Activated T-cell treated with anti-CD3 and anti-CD28 coated beads for 1 hour (primary cell): ENCODE measurements at places on chromosomes 1 and 21.

GRCh38 chr1:21742578-21742977, 40.4 kb downstream of the USP48 start:
- no peak for DNase-seq

DNA sequence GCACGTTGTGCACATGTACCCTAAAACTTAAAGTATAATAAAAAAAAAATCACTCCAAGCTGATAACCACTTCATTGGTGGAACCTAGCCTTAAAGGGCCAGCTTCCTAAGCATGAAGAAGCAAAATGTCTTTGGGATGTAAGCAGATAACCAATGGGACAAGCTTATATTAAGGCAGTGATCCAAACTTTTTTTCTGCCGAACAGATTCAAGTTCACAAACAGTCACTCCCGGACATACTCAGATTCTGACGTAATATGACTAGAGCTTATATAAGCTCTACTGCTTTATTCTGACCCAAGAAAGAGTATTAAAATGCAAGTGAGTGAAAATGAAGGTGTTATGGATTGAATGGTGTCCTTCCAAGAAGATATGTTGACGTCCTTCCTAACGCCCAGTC, 44.9 kb upstream of the HIVEP3 start:
- no peak for DNase-seq

- no peak for DNase-seq
These were observed 57.8 kb upstream of the RAVER2 start for GRCh38 chr1:64686828-64687724.

GRCh38 chr21:45170987-45171386, 96.6 kb downstream of the ADARB1 start:
- no peak for DNase-seq

DNA sequence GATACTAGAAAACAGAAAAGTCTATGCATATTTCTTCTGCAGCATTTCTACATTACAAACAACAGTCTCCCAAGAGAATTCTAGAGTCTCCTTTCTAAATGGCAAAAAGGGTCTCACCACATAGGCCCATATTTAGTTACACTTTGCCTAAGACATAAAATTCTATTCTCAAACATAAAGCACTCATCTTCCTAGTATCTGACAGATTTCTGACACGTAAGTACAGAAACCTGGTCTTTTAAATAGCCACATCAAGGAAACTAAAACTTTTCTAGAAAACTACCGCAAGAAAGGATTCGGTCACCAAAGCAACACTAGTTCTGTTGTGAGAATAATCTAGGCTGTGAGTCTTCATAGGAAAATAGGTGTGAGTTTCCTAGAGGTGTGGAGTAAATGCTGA, 33.6 kb upstream of the CTSK start:
- no peak for DNase-seq

- DNase-seq = no peak
These were observed 37.7 kb downstream of the JUN start for GRCh38 chr1:58746182-58746581.

DNA sequence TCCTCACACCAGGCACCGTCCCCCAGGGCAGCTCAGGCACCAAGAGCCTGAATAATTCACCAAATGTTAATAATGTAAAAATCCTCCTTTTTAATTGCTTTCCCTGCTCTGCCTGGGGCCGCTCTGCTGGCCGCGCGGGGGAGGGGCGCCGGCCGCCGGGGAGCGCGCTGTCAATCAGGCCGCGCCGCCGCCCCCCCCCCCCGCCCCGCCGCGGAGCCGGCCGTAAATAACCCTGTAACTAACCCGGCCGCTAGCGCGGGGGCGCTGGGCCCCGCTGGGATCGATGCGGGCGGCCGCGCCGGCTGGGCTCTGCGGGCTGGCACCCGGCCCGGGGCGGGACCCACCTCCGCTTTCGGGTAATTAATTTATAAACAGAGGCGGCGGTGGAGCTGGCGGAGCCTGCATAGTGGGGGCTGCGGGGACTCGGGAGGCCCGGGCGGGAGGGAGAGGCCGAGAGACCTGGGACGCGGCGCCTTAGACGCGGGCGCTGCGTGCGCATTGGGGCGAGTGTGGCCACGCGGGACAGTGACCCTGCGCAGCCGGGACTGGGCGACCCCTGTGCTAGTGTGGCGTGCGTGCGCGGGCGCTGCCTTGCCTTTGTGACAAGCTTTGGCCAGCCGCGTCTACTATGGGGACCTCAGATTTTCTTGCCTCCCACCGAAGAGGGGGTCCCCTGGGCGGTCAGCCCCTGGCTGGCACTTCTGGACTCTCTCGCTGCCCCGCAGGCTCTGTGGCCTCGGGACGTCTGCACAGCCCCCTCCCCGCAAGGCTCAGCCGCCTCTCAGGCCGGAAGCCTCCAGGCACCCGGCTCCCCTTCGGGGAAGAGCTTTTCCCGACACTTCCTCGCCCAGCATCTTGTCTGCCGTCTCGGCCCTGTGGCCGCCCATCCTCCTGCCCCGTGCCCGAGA, 16.6 kb downstream of the SAMD11 start:
- no peak for DNase-seq

DNA sequence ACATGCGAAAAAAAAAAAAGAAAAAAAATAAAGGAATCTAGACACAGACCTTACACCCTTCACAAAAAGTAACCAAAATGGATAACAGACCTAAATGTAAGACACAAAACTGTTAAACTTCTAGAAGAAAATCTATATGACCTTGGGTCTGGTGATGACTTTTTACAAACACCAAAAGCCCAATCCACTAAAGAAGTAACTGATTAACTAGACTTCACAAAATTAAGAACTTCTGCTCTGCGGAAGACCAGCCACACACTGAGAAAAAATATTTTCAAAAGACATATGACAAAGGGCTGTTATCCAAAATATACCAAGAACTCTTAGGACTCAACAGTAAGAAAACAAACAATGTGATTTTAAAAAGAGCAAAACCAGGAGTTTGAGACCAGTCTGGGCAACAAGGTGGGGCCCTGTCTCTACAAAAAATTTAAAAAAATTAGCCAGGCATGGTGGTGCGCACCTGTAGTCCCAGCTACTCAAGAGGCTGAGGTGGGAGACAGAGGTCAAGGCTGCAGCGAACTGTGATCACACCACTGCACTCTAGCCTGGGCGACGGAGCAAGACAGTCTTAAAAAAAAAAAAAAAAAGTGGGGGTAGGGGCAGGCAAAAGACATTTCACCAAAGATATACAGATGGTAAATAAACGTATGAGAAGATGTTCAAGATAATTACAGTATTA, 9.8 kb downstream of the PARP1 start:
- no peak for DNase-seq

DNA sequence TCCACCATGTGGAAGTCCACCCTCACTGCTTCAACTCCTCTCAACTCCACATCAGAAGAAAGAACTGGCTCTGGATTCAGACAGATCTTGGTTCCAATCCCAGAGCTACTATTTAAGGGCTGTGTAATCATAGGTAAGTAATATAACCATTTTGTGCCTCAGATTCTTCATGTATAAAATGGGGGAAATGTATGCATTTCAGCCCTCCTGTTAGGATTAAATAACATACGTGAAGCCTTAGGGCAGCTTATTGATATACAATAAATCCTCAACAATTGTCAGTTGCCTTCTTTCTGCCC, 23.3 kb downstream of the OTUD7B start:
- no peak for DNase-seq

- DNase-seq = no peak
These were observed 19.0 kb upstream of the PRSS38 start for GRCh38 chr1:227796359-227796915.

- no peak for DNase-seq
These were observed 125.5 kb downstream of the PGBD5 start for GRCh38 chr1:230300322-230301301.

- no peak for DNase-seq
These were observed 13.2 kb downstream of the PODN start for GRCh38 chr1:53075206-53075605.

DNA sequence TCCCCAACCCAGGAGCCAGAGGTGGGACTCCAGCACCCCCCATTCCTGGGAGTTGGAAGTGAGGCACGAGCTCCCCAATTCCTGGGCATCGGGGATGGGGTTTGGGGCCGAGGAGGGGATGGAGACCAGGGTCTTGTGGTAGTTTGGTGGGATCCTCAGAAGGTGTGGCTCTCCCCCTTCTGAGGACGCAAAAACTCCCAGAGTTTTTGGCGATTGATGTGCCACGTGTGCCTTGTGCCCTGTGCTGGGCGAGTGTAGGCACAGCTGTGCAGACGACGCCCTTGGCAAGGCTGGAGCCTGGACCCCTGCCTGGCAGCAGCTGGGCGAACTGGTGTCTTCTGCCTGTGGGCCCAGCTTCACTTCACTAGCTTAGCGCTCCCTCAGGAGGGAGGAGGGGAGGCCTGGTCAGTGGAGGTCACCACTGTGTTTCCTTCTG, 2.6 kb downstream of the GUK1 start:
- DNase-seq = no peak

DNA sequence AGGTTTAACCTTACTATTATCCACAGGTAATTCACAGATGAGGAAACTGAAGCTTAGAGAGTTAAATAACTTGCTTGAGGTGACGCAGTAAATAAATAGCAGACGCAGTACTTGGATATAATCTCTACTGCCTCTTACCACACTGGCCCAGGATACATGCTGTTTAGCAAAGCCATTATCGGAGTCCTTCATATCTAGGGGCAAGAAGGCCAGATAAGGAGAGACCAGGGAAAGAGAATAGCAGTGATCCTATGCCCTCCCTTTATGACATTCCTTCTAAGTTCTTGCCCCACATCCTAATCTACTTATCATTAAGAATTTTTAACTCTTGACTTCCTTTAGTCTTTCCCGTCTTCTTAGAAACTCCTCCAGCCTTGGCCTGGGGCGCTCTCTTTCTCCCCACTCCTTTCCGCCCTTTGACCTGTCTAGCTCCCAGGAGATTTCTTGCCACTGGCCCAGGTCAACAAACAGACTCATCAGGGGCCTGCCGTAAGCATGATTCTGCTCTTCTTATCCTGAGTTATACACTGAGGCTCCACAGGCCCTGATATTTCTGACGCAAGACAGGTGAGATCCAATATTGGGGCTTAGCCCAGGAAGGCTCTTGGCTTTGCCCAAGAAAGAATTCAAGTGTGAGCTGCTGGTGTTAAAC, 11.4 kb upstream of the SLAMF1 start:
- no peak for DNase-seq

DNA sequence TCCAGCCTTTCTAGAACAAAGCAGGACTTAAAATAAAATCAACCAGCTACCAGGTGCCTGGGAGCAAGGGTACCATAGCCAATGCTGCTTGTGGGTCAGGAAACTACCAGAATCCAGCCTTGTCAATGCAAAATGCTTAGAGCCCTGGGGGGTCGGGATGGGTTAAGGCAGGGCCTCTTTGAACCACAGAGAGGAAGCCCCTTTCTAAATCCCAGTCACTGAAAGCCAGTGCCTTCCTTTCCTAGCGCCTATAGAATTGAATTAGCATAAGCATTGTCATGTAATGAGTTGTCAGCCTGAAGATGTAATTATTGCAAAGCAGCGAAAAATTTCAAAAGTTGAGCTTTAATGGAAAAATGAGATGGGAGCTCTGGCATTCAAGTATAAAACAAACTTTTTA, 176.6 kb upstream of the DAB1 start:
- DNase-seq = no peak

GRCh38 chr1:209150114-209150513, 433.4 kb upstream of the CAMK1G start:
- no peak for DNase-seq

GRCh38 chr1:116396769-116397168, 23.7 kb downstream of the ATP1A1 start:
- DNase-seq = no peak

- no peak for DNase-seq
These were observed 5.5 kb downstream of the TRAF5 start for GRCh38 chr1:211332036-211332616.

GRCh38 chr1:96588416-96588995, 133.1 kb upstream of the PTBP2 start:
- no peak for DNase-seq

DNA sequence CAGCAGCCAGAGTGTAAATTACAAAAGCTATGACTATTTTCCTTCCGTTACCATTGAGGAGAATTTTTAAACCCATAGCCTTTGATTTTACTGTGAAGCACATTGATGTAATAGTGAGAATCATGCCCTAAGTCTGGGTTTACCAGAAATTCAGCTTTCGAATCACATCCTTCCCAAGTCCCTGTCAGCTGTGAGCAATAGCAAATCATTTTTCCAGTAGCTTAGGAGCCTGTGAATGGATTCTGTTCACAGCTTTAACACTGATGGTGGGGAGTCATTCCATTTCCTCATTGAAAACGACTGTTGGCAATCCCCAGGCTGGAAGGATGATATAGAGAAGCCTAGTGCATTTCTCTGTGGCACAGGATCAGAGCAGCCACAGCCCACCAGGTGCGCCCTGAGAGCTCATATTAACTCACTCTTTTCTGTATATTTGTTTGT, 82.2 kb upstream of the C1orf105 start:
- DNase-seq = no peak

GRCh38 chr1:80827666-80828065, 973.1 kb upstream of the ADGRL2 start:
- DNase-seq = no peak

DNA sequence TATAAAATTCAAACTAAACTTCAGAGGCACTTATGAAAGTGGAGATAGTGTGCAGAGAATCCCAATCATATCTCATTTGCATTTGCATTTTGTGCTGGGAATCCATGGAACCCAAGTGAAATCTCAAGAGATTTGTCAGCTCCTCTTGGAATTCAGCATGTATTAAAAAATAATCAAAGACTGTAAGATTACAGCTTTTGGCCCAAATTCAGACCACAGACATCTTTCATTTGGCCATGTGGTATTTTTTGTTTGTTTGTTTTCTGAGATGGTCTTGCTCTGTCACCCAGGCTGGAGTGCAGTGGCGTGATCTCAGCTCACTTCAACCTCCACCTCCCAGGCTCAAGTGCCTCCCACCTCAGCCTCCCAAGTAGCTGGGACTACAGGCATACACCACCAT, 3.8 kb upstream of the CACYBP start:
- DNase-seq = no peak

GRCh38 chr1:157140063-157140588, 1.9 kb upstream of the ETV3 start:
- no peak for DNase-seq

DNA sequence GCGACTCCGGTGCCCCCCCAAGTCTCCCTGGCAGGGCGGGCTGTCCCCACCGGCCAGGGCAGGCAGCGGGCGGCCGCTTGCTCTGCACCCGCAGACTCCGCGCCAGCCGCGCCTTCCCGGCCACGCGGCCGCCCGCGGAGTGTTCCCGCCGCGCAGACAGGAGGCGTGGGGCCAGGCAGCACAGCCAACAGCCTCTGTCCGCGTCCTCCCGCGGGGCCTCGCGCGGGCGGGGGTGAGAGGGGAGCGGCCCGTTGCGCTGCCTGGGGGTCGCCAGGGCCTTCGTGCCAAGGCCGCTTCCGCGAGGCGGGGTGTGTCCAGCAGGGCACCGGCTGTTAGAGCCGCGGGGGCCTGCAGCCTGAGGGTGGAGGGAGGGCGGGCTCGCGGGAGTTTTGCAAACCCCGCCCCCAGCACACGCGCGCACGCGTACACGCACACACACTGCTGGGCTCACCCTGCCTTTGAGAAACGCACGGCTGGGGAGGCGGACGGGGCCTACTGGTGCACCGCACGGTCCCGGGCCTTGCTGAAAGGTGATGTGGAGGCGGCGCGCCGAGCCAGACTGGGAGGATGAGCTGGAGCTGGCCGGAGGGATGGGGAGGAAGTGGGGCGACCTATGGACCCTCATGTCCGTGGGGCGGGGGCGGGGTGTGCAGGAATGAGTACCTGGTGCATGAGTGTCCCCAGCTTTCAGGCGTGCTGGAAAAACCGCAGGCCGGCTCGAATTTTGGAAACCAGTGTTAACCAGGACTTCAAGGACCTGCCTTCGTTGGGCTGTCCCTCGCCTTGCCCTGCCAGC, 41.5 kb downstream of the KIAA1614 start:
- DNase-seq = peak; percentile 61
